Adipocyte (in vitro differentiated cells): ENCODE measurements at places on chromosomes 7 and 10.

DNA sequence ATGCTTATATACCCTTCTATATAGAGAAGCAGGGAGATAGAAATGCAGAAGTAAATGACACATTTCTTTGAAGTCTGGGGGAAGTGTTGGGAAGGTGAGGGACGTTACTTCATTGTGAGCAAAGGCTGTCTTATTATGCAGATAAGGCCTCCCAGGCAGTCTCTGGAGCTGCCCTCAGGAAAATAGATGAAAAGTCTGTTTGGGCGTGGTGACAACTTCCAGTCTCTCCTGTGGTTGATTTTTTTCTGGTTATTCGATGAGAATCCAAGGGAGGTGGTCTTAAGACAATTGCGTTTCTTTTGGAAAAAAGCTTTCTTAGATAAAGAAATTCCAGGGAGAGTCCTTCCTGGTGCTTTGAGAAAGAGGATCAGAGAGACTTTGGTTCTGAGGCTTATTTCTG, 84.0 kb downstream of the NEUROD6 start:
- DNase-seq: no peak

DNA sequence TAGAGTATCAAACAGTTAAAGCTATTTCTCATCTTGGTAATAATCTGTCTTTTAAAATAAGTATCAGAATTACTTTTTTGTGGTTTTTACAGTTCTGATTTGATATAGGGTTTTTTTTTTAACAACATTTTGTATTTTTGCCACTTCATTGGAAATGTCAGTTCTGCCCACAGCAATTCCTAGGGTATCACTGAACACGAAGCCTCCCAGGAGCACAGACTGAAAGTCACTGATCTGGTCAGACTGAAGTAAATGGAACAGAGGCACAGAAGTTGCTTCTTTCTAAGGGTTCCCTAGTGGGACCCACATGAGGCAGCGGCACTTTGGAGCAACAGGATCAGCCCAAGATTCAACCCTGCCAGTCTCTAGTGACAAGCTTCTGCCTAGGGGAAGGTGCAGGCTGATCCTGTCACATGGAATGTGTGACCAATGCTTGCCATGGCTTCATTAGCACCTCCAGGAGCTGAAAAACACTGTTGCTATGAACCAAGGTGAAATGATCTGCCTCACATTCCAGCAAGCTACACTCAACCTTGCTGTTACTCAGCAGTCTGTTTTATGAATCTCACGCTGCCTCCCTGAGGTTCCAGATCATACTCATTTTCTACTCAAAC, 273.4 kb upstream of the CSTF2T start:
- no peak for DNase-seq

- no peak for DNase-seq
Observed at GRCh38 chr7:45101748-45102147, 9.7 kb downstream of the TBRG4 start.

DNA sequence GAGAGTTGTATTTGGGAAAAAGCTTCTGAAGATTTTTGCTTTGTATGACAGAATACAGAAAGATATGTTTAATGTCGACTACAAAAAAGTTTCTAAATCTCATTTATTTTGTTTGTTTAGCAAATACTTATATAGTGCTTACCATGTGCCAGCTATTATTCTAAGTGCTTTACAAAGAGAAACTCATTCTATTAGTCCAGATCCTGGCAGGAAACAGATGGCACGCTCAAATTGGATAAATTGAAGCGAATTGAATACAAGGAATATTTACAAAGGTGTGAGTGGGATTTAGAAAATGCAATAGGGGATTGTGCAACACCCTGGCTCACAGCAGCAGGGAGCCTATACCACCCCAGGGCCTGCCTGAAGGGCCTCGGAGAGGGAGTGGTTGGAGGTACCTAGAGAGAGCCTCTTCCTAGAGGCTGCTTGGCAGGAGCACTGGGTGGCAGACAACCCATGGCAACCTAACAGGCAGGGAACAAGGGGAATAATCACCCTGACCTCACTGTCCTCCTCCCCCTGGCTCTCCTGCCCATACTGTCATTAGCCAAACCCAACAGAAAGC, 27.6 kb upstream of the FAM204A start:
- no peak for DNase-seq

DNA sequence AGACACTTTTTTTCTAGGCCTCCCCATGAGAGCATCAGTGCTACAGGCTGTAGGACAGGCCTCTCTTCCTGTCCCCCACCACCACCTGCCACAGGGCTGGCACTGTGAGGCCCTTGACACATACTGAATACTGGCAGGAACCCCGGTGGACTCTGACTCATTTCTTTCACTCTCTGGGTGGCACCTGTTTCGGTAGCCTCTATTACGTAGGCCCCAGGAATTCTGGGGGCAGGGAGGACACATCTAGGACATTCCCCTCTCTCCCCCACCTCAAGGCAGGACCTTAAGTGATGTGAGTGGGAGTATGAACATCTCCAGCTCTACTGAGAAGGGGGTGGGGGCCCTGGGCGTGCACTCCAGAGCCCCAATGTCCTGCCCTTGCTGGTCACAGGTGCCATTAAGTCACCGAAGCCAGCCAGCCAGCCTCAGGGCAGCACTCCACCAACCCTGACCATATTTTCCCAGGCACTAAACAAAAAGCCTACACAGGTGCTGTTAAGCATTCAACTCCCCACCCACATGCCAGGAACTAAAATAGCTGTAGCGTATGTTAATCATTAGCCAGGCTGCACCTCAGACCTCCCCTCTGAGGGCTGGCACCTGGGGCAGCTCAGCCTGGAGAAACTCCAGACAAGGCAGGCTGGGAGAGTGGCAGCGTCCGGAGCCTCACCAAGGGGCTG, 8.9 kb downstream of the ANXA11 start:
- DNase-seq: peak; percentile 31

- DNase-seq: no peak
Observed at GRCh38 chr7:3149231-3149995, 105.7 kb upstream of the CARD11 start.

DNA sequence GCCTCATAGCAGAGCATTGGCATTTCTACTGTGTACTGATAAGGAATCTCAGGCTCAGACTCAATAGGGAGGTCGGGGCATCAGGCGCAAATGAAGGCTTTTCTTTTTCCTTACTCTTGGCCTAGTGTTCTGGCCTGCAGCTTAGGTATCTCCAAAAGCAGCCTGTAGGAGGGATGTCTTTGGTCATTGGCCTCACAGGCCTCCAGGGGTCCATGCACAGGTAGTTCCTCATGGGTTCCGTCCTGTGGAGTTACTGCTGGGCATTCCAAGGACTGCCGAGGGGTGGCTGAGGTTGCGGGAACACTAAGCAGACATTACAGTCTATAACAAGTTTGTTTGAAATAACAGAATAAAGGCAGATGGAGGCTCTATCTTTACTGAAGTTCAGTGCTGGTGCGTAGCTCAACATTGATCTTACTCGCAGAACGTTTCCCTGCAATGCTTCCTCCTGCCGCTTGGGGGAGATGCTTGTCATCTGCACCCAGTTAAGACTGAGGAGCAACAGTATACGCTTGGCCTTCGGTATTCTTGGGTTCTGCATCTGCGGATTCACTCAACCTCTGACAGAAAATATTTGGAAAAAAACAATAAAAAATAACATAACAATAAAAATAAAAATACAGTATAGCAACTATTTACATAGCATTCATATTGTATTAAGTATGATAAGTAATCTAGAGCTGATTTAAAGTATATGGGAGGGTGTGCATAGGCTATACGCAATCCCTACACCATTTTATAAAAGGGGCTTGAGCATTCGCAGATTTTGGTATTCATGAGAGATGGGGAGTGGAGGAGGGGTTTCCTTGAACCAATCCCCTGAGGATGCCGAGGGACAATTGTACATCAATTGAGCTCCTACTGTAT, 58.9 kb downstream of the SH2D4B start:
- DNase-seq: peak; percentile 36

GRCh38 chr10:1657479-1657878, 79.8 kb downstream of the ADARB2 start:
- no peak for DNase-seq

DNA sequence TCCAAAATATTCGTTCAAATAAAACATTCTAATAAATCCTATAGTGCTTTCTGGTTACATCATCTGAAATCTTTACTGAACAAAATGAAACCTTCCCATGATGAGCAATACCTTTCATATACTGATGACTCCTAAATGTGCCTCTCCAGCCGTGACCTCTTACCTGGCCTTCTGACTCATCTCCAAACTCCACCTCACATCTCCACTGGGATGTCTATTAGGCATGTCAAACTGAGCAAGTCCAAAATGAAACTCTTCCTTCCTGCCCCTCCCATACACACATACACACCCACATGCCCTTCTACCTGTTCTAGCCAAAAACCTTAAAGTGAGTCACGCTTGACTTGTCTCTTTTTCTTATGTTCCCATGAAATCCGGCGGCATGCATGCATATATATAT, 22.9 kb downstream of the GSAP start:
- no peak for DNase-seq

- no peak for DNase-seq
Observed at GRCh38 chr10:96305019-96305418, 785 bp downstream of the DNTT start.

DNA sequence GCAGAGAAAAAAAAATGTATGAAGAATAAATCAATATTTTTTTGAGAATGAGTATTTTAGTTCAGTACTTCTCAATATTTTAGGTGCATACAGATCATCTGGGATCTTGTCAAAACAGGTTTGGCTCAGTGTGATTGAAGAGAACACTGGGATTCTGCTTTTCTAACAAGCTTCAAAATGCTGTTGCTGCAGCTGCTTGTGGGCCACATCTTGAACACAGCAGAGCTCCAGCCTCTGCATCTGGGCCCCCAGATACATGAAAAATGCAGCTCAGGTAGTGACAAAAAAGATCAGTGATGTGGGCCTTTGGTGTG, 1177.1 kb upstream of the C7orf33 start:
- DNase-seq: no peak

DNA sequence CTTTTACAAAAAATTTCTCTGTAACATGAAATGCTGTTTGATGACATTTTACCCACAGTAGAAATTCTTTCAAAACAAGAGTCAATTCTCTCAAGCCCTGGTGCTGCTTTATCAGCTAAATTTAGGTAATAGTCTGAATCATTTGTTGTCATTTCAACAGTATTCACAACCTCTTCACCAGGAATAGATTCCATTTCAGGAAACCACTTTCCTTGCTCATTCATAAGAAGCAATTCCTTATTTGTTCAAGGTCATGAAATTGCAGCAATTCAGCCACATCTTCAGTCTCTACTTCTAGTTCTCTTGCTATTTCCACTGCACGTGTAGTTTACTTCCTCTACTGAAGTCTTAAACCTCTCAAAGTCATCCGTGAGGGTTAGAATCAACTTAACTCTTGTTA, 14.1 kb downstream of the STAG3 start:
- DNase-seq: peak; percentile 34

GRCh38 chr7:51255536-51256208, 60.9 kb downstream of the COBL start:
- DNase-seq: no peak

- peak; percentile 78 for DNase-seq
Observed at GRCh38 chr10:24457661-24458318, 248.9 kb downstream of the KIAA1217 start.

DNA sequence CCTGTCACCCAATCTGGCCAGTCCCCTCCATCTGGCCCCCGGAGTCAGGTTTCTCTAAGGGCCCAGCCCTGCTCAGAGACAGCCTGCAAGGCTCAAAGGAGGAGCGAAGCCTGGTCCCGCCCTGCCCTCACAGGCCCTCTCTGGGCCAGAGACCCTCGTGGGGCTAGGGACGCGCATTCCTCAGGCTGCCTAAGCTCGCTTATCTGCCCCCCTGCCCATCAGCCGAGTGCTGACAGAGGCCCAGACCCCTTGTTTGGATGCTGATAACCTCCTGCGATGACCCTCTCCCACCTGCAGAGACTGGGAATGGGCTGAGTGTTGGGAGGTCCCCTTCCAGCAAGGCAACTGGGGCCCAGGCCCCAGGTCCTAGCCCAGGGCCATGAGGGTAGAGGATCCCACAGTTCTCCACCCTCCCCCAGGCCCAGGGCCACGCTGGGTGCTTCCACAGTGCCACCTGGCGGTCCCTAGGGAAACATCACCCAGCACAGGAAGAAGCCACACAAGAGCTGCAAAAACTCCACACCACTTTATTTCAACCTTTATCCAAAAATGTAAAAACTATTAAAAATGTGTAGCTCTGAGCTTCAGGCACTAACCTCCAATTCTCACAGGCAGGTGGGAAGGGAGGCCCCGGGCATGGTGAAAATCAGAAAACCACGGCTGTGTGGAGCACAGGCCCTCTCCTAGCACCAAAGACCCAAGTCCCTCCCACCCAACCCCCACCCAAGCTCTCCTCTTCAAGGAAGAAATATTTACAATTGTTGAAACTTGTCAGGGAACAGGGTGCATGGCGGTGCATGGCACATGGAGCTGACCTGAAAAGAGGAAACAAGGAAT, 2.2 kb downstream of the NPM3 start:
- peak; percentile 82 for DNase-seq

- DNase-seq: no peak
Observed at GRCh38 chr10:93573051-93573909, 6.8 kb downstream of the FFAR4 start.

DNA sequence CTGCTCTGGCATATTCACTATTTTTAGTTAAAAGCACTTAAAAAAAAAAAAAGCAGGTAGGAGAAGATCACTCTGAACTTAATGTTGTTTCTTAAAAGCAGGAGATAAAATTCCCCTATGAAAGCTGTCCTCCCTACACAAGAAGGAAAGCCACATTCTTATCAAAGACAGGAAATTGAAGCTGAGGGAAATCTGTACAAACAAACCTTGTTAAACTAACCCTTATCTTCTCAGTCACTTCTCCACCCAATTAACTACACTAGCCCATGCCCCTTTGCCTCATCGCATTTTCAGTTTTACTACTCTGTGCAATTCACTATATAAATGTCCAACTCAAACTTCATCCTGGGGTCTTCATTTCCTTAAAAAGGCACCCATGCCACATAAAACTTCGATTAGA, 2.7 kb upstream of the CDCA7L start:
- no peak for DNase-seq
